CD4-positive, alpha-beta T cell treated with Interleukin-4 for 1 hour (primary cell): ENCODE measurements at places on chromosomes 1 and 21.

- DNase-seq, result no peak
Measured at GRCh38 chr1:56898879-56899278, 44.3 kb downstream of the C8A start.

GRCh38 chr1:24847995-24848881, 81.8 kb downstream of the RUNX3 start:
- peak; percentile 92 for DNase-seq

- DNase-seq, result no peak
Measured at GRCh38 chr1:32713081-32713480, 10.5 kb upstream of the SYNC start.

DNA sequence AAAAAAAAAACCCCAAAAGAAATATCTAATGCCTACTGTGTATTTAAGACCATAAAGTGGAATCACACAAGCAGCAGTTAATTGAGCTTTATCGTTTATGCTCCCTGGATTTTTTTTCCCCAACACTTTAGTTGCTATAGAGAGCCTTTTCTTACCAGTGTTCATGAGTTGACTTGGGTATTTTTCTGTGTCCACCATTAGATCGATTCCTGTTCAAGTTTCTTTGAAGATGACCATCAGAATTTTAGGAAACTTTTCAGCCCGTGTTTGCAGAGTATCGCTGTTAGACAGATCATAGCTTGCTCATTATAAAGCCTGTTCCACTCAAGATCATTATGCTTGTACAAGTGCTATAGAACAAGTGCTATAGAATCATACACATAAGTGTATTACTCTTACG, 1.5 kb downstream of the RALGPS2 start:
- no peak for DNase-seq

DNA sequence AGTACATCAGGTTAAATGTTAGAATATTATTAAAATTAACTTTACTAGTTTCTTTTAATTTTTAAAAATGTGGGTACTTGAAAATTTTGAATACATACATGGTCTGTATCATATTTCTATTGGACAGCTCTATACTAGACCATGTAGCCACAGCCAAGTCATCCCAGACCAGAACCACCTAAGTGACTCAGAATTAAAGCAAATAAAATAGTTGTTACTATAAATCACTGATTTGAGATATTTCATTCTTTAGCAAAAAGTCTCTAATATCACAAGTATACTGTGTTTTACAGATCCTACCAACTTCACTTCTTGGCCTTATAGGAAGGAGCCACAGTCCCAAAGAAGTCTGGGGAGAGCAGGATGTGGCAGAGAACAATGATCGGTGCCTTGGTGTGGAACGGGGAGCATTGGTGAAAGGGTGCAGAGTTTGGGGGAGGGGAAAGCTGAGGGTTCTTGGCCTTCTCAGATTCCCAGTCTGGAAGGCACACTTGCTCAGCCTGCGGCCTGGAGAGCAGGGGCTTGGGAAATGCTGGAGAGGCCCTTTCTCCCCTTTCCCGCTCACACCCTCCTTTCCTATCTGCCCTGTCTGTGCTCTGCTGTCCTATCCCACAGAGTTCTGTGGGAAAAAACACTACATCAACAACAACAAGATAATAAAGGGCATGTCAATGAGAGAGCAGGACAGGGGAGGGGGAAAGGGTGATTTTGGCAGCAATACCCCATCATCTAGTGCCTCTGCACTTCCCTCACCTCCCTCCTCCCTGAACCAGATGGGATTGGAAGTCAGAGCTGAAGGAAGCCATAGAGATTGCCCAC, 122.1 kb downstream of the NGF start:
- DNase-seq, result no peak

- DNase-seq, result no peak
Measured at GRCh38 chr21:45831991-45832740, 149.4 kb upstream of the COL6A1 start.

DNA sequence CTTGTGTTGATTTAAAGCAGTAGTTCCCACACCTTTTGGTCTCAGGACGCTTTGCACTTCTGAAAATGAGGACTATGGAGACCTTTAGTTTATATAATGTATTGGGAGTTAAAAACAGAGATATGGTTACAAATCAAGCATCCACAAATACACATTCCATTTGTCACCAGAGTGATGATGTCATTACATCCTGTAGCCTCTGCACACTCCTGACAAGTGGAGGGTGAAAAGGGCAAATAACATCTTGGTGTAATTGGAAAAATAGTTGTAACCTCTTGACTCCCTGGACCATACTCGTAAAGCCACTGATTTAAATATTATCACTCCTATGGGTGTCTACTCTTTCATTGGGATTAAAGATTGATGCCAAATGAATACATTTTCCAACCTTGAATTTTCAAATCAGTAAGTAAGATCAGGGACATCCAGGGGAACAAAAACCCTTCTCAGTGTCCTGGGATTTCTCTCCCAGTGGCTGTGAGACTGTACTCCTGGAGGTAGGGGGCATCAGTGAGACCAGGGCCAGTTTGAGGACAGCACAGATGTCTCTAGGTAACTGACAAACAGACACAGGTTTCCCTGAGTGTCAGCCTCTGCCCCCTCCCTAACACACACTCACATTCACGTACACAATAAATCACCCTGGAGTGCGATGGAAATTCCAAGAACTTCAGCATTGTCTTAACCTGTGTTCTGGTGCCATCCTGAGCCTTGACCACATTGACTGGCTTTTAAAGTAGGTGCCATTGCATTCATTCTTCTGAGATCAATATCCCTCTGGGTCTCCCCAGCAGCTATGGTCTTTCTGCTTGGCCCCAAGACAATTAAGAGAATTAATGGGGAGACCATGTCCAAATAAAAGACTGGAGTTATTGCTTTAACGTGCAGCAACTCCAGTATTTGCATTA, 63.0 kb downstream of the NR5A2 start:
- DNase-seq, result no peak

DNA sequence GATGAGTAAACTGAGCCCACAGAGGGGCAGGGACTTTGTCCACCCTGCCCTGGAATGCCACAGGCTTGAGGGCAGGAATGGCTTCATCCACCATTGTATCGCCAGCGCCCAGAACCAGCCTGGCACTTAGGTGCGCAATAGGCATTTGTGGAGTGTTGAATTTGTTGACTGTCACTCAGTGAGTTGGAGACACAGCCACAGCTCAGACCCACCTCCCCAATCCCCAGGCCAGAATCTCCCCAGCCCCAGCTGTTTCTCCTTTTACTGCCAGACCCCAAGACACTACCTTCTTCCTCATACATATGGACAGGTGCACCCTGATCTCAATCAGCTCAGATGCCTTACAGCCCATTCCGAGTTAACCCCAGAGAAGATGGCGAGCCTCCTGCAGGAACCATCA, 674.5 kb downstream of the MATN1 start:
- DNase-seq, result no peak

DNA sequence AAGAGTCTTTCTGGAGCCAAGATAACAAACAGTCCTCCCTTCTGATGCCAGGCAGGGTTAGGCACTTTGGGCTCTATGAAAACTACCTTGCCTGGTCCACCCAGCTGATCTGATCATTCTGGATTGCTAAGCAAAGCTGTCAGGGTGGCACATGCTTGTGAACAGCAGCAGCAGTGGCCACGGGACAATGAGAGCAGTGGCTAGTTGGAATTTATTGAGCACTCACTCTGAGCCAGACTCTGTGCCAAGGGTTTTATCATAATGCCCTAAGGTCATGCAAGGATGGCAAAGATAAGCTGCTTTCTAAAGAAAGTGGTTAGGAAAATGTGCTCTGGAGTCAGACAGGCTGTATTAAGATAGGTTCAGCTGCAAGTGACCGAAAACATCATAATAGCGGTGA, 390.4 kb upstream of the VAMP3 start:
- DNase-seq, result no peak

DNA sequence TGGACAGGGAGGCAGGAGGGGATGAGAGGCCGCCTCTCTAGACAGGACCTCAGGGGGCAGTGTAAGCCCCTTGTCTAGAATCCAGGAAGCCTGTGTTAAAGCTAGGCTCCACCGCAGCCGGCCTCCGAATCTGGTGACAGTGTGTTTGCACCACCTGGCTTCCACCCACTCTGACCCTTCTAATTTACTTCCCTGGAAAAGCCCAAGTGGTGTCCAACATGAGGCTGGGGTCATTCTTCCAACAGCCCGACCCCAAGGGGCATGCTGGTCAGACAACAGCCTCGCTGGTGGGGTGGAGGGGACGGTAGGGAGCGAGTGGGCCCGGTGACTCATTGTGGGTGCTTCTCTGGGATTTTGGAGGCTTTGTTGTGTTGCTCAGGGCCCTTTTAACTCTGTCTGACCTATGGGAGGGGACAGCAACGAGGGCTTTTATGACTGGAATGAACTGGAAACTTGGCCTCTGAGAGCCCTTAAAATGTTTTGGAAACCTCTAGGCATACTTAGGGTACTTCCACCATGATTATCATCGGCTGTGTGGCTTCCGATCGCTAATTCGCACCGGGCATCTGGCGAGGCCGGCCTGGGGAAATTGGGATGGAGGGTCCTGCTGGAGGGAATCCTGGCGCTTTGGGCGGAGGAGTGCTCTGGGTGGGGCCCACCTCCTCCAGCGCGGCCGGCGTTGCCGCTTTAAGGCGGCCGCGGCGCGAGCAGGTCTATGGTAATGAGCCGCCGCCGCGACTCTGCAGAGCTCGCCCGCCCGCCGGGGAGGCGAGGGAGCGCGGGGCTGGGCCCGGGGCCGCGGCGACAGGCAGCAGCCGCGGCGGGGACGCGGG, at the start of gene CELSR2:
TSS of gene CELSR2 (plus strand) at position 743 of the 833 bp plus-strand sequence. CDS start 541 bp downstream, outside the sequence.
- DNase-seq, result peak; percentile 61

DNA sequence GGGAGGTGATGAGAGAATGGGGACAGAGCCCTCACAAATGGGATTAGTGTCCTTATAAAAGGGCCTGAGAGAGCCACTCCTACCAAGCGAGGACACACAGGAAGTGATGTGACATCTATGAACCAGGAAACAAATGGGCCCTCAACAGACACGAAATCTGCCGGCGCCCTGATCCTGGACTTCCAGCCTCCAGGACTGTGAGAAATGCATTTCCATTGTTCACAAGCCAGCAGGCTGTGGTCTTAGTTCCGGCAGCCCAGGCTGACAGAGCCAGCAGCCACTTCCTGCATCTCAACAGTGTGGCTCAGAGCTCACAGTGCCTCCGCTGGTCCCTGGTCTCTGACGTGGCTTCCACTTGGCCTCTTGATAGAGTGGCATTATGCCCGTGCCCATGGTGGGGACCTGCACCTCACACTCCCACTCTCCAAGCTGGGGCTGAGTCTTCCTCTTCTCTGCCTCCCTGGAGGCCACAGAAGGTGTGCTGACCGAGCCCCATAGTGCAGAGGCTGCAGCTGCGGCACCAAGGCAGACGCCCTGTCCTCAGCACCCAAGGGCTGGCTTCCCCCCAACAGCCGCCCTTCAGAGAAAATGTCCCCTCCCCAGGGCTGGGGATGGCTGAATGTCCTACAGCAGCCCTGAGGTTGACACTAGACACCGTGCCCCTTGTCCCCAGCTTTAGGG, 44.9 kb downstream of the ACOT7 start:
- peak; percentile 69 for DNase-seq

DNA sequence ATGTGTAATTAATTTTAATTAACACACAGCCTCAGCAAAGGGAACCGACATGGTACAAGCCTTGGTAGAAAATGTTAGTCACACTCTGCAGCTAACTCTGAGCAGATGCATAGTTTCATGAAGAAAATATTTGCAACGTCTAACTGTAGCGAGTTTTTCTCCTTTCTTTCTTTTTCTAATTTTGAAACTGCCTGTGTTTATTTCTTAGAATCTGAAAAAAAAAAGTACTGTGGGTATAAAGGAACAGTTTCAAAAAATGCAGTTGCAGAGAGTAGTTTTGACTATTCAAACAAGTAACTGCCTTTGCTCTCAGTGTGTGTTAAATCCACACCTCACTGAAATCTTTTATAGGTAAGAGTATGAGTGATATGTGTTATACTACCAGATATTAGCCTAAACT, 149.9 kb upstream of the C1orf105 start:
- no peak for DNase-seq

DNA sequence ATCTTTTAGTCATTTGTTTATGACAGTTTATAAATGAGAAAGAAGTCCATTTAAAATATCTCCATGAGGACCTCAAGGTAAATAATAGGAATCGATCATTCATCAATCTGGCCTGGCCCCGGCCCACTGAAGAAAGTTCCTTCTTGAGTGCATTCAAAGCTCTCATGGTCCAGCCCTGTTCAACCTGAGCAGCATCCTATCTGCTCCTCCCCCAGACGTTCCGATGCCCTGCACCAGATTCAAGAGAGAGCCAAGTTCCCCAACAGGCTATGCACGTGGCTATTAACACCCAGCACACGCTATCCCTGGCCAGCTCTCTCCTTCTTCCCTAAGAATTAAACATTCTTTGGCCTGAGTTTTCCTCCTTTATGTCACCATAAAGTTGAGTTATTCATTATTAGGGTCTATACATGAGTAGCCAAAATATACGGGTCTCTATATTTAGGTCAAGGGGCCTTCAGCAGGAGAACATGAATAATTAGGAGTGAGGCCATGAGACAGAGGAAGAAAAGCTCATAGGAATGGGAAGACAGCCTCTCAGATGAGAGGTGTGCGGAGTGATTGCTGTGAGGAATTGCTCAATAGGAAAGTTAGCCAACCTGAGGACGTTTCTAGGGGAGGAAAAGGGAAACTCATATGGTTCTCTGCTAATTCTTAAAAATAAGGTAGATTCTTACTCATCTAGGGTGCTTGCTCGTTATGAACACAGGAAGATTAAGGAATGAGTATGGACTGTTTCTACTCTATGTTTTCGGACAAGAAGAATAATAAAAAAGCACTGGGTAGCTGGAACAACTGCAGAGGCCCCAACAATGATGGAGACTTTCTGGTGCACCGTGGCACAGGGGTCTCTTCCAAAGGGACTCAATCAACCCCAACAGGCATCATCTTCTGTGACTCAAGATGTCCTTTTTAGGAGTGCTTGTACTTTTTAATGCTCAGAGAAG, 23.6 kb downstream of the RUNX1 start:
- DNase-seq, result no peak

GRCh38 chr1:93681101-93681988, at the start of gene BCAR3:
TSS of gene BCAR3 (minus strand) at chr1:93681837. CDS start at chr1:93674930, 6,907 bp downstream.
- peak; percentile 47 for DNase-seq

- DNase-seq, result no peak
Measured at GRCh38 chr1:67627906-67628305, 57.1 kb upstream of the GADD45A start.

GRCh38 chr1:117585086-117585485, 20.8 kb upstream of the TENT5C start:
- DNase-seq, result no peak

DNA sequence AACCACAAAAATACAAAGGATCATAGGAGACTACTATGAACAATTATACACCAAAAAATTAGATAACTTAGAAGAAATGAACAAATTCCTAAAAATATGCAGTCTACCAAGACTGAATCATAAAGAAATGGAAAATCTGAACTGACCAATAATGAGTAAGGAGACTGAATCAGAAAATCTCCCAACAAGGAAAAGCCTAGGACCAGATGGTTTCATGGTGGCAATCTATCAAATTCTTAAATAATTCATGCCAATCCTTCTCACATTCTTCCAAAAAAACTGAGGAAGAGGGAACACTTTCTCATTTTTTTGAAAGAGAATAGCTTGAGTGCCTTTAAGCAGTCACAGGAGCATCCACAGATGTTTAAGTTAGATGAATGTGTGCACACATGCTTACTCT, 31.8 kb upstream of the DISP1 start:
- no peak for DNase-seq
